ENCODE measurements at places on chromosomes 11 and 22.

GRCh38 chr11:74819400-74819799, 70.8 kb downstream of the RNF169 start:
- no peak for DNase-seq

DNA sequence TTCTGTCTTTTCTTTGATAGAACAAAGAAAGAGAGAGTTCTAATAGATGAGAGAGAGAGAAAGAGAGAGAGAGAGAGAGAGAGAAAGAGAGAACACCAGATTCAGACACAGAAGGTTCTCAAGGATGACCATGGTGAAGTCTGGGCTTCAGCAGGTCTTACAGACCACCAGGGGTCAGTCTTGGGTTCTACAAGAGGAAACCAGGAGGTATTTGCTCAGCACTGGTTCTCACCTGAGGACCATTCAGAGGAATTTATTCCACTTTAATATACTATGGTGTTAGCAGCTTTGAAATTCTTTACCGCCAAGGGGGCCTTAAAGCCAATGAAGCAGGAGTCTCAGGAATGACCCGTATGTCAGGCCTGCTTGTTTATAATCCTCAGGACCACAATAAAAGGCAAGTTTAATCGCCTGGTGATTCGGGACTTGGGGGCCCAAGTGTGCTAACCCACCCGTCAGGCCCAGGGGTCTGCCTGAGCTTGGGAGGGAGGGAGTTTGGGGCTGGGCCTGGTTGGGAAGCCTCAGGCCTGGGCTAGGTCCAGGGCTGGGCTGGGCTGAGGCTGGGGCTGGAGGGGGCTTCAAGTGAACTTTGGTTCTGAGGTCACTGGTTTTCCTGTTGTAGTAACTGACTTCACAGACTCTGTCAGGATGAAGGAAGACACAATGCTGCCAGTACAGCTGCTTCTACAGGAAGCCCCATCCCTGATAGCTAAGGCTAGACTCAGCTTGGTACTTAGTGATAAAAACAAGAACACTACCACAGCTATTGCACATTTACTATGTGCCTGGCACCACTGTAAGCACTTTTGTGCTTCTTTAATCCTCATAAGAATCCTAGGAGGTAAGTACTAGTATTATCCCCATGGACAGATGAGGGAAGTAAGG, 179.2 kb upstream of the ZBED5 start:
- DNase-seq = peak; percentile 16

DNA sequence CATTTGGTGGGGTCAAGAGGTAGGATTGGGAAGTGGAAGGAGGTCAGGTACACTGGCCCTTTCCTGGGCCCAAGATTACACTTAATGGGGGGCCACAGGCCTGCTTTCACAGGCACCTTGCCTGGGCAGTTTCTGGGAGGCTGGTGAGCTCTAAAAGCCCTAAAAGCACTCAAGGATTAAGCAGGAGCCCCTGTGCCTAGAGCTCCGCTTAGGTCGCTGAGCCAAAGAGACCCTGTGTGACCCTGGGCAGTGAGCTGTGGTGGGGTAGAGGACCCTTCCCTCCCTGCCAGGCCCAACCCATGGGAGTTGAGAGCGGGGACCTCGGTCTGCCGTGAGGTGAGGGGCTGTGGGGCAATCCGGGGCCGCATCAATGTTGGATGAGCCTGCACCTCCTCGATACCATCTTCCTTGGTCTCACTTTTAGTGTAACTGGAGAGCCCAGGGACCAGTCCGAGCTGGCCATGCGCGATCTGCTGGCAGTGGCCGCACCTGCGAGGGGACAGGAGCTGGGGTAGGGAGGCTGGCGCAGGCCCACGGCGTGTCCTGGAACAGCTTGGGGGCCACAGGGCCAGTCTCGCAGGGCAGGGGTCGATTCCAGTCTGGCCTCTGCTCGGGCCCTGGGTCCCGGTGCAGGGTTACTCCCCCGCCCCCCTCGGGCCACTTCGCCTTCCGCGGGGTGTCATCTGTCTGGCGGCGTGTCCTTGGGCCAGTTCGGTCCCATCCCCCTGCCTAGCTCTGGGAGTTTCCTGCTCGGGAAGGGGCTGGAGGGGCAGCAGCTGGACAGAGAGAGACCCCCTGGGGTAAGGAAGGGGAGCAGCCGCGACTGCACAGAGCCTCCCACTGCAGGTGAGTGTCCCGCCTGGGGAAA, 44.3 kb downstream of the EIF3F start:
- DNase-seq = no peak

DNA sequence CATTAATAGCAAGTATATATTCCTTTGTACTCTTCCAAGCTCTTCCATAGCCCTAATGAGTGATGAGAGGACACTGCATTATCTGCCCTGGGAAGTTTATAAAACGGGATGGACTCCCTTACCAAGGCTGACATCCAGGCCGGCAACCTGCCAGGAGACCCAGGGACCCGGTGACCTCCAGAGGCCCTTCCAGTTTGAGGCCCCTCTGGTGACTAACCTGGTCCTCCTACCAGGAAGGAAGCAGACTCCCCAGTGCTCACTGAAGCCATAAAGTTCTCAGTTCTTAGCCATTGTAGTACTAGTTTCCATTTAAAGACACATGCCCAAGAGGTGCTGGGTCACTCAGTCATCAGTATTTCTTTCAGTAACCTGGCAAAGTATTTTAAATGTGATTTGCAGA, 345.4 kb downstream of the TENM4 start:
- DNase-seq = no peak

DNA sequence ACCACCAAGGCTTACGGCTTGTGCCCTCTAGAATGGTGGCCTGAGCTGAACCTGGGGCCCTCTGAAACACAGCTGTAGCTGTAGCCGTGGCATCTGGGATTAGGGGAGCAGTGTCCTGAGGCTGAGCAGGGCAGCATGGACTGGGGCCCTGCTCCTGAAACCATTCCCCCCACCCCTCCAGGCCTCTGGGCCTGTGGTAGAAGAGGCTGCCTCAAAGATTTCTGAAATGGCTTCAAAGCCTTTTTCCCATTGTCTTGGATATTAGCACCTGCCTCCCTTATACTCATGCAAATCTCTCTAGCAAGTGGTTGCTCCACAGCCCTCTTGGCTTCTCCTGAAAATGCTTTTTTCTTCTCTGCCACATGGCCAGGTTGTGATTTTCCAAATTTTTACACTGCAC, 106.9 kb downstream of the CTNND1 start:
- no peak for DNase-seq

- no peak for DNase-seq
These were observed 347.8 kb downstream of the CNTN5 start for GRCh38 chr11:99368583-99368982.

DNA sequence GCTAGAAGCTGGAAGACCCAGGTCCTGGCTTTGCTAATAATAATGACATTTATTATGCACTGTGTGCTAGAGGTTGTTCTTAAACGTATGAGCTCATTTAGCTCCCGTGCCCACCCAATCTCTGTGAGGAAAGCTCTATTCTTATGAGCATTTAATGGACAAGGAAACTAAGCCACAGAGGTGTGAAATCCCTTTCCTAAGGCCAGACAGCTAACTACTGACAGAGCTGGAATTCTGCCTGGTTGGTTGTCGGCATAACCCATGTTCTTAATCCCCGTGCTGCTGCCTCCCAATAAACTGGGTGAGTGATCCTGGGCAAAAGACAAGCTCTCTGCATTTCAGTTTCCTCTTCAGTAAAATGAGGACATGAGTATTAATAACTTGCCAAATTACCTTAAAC, 49.4 kb downstream of the SNX19 start:
- DNase-seq = no peak

DNA sequence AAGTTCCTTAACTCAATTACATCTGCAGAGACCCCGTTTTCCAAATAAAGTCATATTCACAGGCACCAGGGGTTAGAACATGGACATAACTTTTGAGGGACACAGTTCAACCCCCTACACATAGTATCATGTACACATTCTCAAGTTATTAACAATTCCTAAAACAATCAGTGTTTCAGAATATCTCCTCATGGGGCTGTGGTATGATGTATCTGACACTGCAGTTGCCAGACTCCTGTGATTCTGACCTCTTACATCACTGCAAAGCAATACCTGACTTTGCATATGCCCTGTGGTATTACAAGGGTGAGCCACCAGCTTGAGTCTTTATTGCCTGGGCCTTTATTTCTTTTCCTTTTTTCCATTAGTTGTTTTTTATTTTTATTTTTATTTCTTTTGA, 141.7 kb downstream of the COMMD9 start:
- no peak for DNase-seq

DNA sequence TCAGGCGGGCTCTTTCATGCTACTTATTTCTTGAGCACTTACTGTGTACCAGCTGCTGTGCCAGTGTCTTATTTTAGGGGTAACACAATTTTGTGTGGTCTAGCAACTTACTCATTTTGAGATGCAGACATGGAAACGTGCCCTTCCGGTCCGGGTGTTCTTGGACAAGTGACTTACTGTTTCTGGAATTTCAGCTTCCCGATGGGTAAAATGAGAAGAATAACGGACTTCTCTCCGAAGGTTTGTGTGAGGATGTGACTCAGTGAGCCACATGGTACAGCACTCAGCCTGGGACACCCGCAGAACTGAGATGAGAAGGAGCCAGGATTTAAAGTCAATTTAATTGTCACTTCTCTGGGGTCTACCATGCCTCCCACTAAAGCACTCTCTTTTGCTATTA, 114.5 kb upstream of the SYT13 start:
- no peak for DNase-seq

DNA sequence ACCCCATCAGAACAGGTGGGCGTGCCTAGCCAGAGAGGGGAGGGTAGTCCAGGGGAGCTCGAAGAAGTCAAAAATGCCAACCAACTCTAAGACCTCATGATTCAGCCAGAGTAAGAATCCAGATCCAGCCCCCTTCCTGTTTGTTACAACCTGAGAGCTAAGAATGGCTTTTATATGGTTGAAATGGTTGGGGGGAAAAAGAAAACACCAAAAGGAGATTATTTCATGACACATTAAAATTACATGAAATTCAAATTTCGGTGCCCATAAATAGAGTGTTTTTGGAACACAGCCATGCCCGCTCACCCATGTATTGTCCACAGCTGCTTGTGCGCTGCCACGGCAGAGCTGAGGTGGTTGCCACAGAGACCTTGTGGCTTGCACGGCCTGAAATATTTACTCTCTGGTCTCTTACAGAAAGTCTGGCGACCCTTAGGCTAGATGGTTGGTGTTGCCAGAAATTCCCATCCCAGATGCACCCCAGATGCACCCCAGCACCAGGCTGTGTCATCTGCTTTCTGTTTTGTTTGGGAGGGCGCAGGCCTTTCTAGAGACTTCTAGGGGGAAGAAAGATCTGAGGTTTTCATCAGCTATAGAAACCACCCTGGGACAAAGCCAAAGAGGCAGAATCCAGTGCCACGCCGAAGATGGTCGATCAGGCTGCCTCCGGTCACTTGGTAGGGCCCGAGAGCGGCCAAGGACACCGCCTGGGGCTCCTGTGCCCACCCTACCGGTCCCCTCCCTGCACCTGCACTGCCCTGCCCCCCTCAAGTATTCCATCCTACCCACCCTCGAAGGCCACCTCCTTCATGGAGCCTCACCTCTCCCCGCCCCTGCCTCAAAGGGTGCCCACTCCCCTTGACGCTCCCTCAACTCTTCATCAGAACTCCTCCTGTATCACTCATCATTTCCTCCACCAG, 80.2 kb downstream of the DSCAML1 start:
- DNase-seq = no peak

- no peak for DNase-seq
These were observed 24.8 kb downstream of the SCGB1A1 start for GRCh38 chr11:62443390-62444235.

- DNase-seq = peak; percentile 87
These were observed 1.3 kb upstream of the TM7SF2 start for GRCh38 chr11:65110354-65110861.

DNA sequence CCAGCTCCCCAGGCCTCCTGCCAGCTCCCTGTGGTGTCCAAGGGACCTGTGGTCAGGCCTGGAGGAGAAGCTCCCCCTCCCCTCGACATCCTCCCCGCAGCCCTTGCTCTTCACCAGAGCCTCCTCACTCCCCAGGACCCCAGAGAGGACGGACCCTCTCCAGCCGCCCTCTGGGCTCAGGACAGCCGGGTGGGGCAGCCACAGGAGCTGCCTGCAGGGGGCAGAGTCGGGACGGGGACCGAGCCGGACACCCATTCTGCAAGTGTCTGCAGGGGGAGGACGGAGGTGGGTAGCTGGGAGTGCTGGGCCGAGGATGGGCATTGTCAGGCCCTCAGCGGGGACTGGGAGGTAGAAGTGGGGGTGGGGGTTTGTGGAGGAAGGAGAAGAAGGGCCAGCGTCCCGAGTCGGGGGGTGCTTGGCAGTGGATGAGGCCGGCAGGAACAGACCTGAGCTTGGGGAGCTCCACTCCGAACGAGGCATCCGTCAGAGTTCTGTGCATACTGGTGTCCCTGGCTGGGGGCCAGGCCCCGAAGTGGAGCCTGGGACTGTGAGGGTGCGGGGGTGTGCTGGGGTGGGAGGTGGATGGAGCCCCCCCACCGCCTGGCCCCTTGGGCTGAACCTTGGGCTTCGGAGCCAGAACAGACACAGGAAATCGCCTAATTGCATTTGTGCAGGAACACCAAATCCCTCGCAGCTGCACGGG, 15.2 kb downstream of the PRR33 start:
- no peak for DNase-seq

GRCh38 chr11:103862094-103862801, 174.2 kb upstream of the DDI1 start:
- no peak for DNase-seq

DNA sequence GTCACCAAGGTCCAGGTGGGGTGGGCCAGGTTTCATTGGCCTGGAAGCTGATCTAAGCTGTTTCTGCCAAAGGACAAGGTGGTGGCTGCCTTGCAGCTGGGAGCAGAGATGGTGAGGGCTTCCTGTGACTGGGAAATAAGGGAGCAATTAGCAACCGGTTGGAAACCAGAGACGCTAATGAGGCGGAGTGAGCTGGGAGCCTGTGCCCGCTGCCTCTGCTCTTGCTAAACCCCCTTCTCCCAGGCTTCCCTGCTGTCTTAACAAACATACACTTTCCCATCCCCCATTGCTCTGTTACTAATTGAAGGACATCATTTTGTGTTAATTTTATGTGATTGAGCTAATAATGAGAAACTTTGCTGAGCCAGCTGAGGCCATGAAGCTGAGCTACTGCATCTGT, 121.8 kb downstream of the INSC start:
- no peak for DNase-seq

DNA sequence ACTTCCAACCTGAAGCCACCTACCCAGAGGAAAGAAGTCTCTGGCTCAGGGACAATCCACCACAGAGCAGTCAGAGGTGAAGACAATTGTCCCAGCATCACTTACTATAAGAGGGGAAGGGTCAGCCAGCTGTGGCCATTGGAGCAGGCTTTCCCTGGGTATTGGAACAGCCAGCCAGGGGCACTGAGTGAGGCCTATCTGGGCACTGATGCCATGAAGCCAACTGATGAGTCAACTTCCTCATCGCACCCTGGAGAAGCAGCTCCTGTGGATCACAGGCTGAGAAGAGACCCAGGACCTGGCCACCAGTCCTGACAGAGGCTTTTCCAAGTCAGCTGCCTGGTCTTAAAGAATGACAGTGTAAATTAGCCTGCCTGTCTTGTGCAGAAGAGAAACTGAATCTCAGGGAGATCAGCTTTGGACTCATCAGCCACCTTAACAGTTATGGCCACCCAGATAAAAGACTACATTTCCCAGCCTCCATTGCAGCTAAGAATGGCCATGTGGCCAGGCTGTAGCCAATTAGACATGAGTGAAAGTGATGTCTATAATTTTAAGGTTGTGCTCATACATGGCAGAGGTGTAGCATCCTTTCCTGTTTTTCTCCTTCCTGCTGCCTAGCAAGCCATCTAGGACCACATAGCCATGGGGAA, 19.0 kb downstream of the CHST1 start:
- DNase-seq = no peak

GRCh38 chr22:31295360-31295759, 3.1 kb upstream of the PIK3IP1 start:
- no peak for DNase-seq
